Activated CD8-positive, alpha-beta memory T cell treated with anti-CD3 and anti-CD28 coated beads for 1 hour (primary cell): ENCODE measurements at places on chromosomes 7 and 10.

GRCh38 chr7:79320741-79321473 lies 132.6 kb downstream of the MAGI2 start:
- no peak for DNase-seq

DNA sequence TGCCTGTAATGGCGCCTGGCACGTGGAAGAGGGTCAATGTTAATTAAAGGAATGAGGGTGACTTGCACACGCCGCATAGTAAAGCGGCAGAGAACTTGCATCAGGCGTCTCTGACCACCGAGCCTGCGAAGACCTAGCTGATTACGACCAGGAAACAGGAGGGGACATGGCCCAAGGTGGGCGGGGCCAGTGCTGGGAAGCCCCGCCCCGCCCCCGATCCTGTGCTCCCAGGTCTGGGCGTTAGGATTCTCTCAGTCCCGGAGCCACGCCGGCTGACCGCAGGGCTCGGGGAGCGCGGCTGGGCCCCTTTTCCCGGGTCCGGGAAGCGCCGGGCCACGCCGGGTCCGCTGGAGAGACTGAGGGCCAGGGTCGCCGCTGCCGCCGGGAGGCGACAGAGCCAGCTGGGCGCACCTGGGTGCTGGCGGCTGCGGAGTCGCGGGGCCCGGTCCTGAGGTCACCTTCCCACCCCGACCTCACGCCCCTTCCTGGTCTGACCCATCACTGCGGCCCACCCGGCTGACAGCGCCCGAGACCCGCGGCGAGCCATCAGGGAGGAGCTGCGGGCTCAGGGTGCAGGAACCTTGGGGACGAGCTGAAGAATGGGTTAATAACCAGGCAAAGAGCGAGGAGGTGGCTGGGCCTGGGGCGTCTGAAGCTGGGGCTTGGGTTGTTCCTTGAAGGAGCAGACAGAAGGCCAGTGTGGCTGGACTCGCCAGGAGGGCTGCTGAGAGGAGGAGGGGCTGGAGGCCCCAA lies 23.0 kb upstream of the GRID1 start:
- DNase-seq: no peak

- DNase-seq: no peak
These were observed 866.3 kb upstream of the LRRN3 start for GRCh38 chr7:110224643-110225042.

GRCh38 chr10:44980309-44981171 lies 1.9 kb upstream of the DEPP1 start:
- no peak for DNase-seq

- DNase-seq: no peak
These were observed 186.0 kb downstream of the JAZF1 start for GRCh38 chr7:27994639-27995038.

- DNase-seq: no peak
These were observed 66.2 kb downstream of the TBXAS1 start for GRCh38 chr7:139895141-139895829.

DNA sequence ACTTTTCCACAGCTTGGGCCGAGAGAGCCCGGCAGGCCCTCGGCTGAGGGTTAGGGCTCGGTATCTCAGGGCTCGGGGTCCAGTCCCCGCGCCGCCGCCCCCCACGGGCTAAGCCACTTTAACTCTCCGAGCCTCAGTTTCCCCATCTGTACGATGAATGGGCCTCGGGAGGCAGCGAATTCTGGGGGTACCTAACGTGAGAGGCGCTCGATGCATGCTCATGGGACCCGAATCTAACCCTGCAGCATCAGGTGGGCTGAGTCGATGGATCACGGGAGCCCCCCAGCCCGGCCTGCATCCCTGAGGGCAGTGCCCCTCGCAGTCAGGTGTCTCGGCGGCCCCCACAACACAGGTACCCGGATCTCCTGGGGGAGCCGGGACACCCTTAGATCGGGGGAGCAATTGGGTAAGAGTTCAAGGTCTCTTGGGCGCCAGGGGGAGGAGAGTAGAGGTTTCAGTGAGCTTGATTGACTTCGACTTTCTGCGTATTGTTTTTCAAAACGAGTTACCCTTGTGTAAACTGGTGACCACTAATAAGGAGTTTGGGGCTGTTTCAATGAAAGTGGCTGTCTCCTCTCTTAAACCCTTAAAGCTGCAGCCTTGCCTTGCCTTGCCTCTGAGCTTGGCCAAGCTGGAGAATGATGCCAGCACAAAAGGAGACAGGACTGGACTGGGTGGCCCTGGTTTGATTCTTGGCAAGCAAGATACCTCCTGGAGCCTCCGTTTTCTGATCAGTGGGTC lies 631 bp downstream of the POR start:
- DNase-seq: no peak

GRCh38 chr7:37162106-37162505 lies 286.6 kb downstream of the ELMO1 start:
- no peak for DNase-seq

- no peak for DNase-seq
These were observed 171.3 kb upstream of the BMPER start for GRCh38 chr7:33733870-33734650.

GRCh38 chr10:106535304-106535953 lies 629.1 kb downstream of the SORCS1 start:
- no peak for DNase-seq

- DNase-seq: no peak
These were observed 158.5 kb upstream of the YAE1 start for GRCh38 chr7:39407723-39408122.

DNA sequence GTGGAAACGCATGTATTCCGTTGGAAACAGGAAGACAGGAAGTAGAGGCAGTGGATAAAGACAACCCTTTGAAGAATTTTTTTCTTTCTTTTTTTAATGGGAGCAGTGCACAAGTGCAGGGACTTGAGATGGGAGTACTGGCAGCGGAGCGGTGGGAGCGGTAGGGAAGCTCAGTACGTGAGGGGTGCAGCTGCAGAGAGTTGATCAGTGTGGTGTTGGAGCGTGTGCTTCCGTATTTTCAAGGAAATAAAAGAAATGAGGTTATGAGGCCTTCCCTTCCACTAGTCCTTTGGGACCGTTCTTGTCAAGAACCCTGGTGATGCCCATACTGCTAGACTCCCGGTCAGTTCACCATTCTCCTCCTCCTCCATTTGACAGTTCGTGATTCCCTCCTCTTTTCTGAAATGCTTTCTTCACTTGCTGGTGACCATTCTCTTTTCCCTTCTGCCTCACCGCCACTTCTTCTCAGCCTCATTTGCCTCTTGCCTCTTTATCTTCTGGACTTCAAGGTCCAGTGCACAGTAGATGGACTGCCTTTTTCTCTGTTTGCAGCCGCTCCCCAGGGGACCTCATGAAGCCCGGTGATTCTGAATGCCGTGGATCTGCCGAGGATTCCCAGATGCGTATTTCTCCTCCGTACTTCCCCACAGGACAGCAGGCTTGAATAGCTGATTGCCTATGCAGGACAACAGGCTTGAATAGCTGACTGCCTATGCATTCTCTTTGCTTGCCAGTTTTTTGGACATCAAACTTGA lies 39.1 kb upstream of the TMEM236 start:
- DNase-seq: no peak

DNA sequence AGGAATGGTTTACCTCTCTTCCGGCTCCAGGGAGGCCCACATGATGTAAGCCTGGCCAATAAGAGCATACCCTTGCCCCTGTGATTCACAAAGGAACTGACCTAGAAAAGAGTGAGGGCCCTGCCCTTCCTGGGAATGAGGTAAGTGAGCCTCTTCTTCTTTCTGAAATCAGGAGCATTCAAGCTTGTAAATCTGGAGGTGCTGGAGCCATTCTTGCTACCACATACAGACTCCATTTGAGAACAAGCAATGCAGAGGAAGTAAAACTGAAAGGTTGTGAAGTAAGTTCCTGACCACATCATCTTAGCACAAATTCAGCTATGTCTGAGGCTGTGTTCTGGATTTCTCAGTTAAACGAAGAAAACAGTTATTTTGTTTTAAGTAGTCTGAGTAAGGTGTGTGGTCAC lies 132.2 kb downstream of the CD36 start:
- no peak for DNase-seq

DNA sequence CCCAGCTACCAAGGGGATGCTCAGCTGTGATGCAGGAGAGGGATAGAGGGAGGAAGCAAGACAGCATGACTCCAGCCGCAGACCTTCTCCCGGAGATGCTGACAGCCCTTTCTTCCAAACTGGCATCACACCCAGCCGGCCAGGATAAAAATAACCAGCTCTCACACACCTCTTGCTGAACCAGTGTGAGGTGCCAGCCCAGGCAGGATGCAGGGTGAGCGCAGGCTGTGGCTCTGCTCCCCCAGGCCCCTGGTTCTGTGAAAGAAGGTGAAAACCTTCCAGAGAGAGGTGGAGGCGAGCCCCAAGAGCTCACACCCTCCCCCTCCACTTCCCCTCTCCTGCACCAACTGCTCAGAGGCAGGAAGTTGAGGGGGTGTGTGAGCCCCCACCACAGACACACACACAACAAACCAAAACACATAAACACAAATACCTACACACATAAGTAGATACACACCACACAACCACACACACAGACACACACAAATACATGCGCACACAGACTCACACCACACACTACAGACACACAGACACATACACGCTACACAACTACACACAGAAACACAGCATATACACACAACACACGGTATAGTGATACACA lies 4.0 kb downstream of the GPR15LG start:
- DNase-seq: peak; percentile 13

GRCh38 chr10:4329225-4329624 lies 496.8 kb upstream of the AKR1E2 start:
- DNase-seq: no peak

- no peak for DNase-seq
These were observed 303.6 kb downstream of the GPAM start for GRCh38 chr10:111879969-111880368.

GRCh38 chr10:67971311-67971710 lies 86.9 kb downstream of the SIRT1 start:
- DNase-seq: no peak

- no peak for DNase-seq
These were observed 683.8 kb upstream of the ANKRD30A start for GRCh38 chr10:36441557-36441956.

- no peak for DNase-seq
These were observed 12.9 kb upstream of the ENTPD1 start for GRCh38 chr10:95742962-95743535.

GRCh38 chr7:75640201-75640600 lies 98.5 kb downstream of the HIP1 start:
- no peak for DNase-seq

DNA sequence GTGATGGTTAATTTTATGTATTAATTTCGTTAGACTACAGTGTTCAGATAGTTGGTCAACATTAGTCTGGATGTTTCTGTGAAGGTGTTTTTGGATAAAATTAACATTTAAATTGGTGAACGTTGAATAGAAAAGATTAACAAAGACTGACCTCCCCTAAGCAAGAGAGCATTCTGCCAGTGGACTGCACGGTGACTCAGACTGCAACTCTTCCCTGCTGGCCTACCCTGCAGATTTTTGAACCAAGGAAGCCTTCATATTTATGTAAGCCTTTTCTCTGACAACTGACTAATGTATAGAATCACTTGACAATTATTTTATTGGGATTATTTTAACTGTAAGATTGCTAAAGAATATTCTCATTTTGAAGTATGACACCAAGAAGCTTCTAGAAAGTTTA lies 7.9 kb upstream of the ZNF248 start:
- DNase-seq: no peak

DNA sequence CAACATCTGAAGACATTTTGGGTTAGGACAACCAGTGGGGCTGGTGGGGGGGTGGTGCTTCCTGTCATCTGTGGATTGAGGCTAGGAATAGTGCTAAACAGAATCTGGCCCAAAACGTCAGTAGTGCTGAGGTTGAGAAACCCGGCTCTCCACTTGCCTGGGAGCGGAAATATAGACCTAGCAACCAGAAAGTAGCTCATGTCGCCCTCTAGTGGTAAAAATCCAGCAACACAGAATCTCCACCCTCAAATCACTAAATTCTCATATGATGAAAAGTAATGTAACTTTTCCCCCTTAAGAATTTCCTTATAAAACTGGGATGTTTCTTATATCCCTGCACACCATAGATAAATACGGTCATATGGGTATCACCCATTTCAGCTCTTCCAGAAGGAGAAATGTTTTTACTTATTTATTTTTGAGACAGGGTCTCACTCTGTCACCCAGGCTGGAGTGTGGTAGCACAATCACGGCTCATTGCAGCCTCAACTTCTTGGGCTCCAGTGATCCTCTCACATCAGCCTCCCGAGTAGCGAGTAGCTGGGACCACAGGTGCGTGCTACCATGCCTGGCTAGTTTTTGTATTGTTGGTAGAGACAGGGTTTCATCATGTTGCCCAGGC lies 34.4 kb downstream of the ZC3HAV1 start:
- DNase-seq: peak; percentile 43

GRCh38 chr10:63217120-63217605 lies 84.0 kb downstream of the NRBF2 start:
- DNase-seq: no peak

- DNase-seq: no peak
These were observed 20.6 kb upstream of the C10orf105 start for GRCh38 chr10:71740069-71740653.

- DNase-seq: no peak
These were observed 101.1 kb downstream of the TNS3 start for GRCh38 chr7:47480576-47481538.

GRCh38 chr7:110841840-110842545 lies 248.9 kb upstream of the LRRN3 start:
- no peak for DNase-seq

- DNase-seq: no peak
These were observed 121.6 kb downstream of the PRKAG2 start for GRCh38 chr7:151755131-151755801.

- no peak for DNase-seq
These were observed 426 bp downstream of the SYPL1 start for GRCh38 chr7:106111655-106112117.

GRCh38 chr10:102781921-102782557 lies 38.3 kb downstream of the WBP1L start:
- no peak for DNase-seq

DNA sequence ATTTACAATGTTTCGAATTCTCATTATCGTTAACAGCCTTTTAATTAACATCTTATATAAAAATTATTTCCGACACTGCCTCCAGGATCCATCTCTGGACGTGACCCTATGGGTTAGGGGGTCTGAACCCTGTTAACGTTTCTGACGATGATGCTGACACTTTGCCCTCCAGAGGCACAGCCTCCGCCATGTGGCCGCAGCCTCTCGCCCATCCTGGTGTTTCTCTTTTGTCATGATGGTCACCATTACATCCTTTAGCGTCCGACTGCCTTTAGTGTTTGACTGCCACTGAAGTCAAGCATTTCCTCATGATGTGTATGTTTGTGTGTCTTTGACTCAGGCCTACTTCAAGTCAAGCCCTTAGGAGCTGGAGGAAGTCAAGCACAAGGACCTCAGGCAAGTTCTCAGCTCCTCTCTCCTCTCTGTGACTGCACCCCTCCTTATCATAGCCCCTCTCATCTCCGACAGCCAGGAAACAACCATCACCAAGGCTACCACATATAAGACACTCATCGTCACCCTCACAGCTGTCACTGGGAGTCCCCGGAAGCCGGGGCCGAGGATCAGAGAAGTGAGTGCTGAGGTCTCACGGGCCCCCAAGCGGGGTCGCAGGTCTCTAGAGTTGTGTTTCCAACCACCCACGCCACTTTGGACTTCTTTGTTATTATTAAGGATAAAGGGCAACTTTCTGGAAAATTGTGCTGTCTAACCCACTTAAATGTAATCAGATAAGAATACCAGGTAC lies 96.1 kb upstream of the PPP2R2D start:
- no peak for DNase-seq
